ENCODE measurements at places on chromosomes 12 and 14.
A peak's percentile ranks its signal among the peaks of the same experiment; 100 is the strongest.

DNA sequence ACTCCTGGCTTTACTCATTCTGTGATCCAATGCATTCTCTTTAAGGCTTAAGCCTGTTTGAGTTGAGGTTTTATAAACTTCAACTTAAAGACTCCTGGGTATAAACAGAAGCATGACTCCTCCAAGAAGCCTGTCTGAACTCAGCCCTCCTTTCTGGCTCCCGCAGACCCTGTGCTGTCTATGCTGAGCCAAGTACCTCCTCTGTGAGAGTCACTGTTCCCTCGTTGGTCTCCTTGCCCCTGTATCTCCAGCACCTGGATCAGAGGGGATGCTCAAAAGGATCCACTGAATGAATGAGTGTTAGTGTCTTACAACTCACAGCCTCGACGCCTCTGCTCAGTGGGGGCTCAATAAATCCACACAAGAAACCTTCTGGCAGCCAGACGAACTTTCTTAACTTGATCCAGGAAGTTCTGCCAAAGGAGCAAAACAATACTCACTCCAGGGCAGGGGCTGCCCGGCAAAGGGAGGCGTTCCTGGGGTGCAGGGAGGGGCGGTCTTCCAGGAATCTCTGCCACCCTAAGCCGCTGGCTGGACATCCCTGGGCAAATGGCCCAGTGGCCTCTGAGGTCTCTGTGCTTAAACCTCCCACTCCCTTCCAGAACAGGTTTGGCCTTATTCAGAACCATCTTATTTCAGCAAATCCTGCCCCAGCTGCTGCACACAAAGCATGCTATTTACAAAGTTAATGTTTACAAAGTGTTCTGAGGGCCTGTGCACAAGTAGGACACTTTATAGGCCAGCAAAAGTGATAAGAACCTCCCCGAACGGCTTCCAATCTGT, 32.9 kb downstream of the MAP1LC3B2 start:
- DNase-seq: peak; percentile 61

- DNase-seq: no peak
Observed at GRCh38 chr14:103693515-103693914, 21.7 kb downstream of the XRCC3 start.

GRCh38 chr14:61872452-61872851, 110.2 kb downstream of the SNAPC1 start:
- no peak for DNase-seq

DNA sequence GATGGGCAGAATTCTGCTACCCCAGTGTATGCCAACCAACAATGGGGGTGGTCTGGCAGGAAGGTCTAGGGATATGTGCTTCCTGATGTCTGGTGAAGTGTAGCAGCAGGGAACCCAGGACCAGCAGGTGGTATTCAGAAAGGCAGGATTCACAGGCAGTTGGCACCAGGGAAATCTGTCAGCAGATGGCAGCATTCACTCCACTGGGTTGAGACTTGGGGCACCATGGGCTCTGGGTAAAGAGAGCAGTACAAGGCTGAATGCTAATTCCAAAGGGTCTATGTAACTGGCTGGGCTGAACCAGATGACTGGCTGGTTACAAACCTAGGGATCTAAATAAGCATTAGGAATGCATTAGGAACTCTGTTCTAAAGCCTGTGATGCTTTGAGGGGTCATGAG, 466.9 kb upstream of the STXBP6 start:
- DNase-seq: peak; percentile 18

DNA sequence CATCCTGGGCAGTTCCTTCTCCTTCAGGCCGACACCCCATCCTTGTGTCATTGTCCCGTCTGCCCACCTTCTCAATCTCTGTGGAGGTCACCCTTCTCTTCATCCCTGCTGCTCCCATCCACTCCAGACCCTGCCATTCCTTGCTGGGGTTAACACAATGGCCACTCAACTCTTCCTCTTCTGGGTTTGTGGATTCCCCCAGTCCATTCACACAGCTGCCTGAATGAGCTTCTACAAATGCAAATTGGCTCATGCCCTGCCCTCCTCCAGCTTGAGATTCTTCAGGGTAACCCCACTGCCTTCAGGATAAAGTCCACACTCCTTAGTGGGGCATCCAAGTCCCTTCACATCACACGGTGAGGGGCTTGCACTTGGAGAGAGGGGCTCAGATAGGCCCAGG, 17.2 kb upstream of the PRMT8 start:
- DNase-seq: no peak

GRCh38 chr12:80016684-80017083, 81.8 kb upstream of the PPP1R12A start:
- no peak for DNase-seq

GRCh38 chr12:115160271-115161128, 476.5 kb upstream of the TBX3 start:
- no peak for DNase-seq
